Stimulated activated CD8-positive, alpha-beta memory T cell treated with anti-CD3 and anti-CD28 coated beads, Interleukin-12 subunit alpha, Interleukin-12 subunit beta, amount 100 ng/mL, for 4 hours (primary cell): ENCODE measurements at places on chromosomes 1 and 21.

- DNase-seq = no peak
Measured at GRCh38 chr1:208559597-208560329, 315.6 kb upstream of the PLXNA2 start.

DNA sequence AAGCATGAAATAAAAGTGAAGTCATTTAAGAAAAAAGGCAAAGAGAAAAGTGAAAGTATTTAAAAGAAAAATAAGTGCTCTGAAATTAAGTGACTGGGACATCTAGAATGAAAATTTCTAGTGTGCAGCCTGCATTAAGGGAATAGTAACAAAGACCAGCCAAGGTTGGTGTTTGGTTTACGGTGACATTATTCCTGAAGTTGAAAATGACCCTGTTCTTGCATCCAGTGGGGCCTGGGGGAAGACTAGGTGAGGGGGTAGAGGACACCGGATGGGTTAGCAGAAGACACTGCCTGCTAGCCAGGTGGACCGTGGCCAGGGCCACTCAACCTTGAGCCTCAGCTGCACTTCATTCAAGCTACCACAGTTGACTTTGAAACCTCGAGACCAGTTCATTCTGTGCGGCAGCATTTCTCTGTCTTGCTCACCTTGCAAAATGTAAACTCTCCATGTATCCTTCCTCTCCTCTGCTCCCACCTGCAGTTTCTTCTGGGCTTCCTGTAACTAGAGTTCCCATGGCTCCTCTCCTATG is 14.3 kb upstream of the KCNK1 start:
- DNase-seq = no peak

GRCh38 chr1:12244585-12244984 is 14.8 kb downstream of the VPS13D start:
- DNase-seq = no peak

- DNase-seq = no peak
Measured at GRCh38 chr1:104921525-104921924, 1171.8 kb downstream of the AMY1C start.

DNA sequence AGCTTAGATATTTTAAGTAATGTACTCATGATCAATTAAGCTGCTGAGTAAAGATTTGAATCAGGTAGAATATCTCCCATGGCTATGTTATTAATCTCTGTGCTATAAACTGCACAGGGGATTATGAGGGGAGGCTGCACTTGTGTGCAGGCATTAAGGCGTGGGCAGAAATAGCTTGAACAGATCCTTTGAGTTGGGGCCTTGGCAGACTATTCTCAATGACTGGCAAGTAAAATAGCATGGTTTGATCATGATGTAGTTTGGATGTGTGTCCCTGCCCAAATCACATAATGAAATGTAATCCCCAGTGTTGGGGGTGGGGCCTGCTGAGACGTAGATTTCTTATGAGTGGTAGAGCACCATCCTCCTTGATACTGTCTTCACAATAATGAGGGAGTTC is 220.3 kb downstream of the PLPP3 start:
- DNase-seq = no peak

- no peak for DNase-seq
Measured at GRCh38 chr1:182556279-182556678, 32.8 kb downstream of the RNASEL start.

- no peak for DNase-seq
Measured at GRCh38 chr1:60118085-60118484, 44.5 kb upstream of the C1orf87 start.

DNA sequence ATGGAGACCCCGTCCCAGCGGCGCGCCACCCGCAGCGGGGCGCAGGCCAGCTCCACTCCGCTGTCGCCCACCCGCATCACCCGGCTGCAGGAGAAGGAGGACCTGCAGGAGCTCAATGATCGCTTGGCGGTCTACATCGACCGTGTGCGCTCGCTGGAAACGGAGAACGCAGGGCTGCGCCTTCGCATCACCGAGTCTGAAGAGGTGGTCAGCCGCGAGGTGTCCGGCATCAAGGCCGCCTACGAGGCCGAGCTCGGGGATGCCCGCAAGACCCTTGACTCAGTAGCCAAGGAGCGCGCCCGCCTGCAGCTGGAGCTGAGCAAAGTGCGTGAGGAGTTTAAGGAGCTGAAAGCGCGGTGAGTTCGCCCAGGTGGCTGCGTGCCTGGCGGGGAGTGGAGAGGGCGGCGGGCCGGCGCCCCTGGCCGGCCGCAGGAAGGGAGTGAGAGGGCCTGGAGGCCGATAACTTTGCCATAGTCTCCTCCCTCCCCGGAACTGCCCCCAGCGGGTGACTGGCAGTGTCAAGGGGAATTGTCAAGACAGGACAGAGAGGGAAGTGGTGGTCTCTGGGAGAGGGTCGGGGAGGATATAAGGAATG is 505 bp downstream of the LMNA start:
- no peak for DNase-seq

- DNase-seq = no peak
Measured at GRCh38 chr1:99660496-99660895, 14.6 kb downstream of the PALMD start.

DNA sequence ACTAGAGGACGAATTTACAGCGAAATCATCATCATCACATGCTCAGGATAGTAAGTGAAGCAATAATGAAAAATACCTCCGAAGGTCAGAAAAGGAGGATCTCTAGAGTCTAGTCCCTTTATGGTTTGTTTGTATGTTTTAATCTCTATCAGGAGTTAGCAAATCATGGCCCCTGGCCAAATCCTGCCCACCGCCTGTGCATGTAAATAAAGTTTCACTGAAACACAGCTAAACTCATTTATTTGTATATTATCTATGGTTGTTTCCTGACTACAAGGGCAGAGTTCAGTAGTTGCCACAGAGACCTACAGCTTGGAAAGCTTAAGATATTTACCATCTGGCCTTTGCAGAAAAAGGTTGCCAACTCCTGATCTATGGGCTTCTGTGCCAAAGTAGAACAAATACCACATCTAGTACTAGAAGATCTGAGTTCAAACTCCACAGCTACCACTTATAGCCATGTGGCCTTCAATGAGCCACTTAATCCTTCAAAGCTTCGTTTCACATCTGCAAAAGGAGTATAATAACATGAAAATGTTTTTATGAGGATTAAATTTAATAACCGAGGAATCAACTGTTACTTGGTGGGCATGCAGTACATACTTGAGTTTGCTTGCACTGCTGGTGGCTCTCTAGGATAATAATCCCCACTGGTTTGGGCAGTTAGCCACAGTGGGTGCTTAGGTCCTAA is 94.0 kb upstream of the KIF26B start:
- DNase-seq = no peak

GRCh38 chr1:176785056-176785455 is 322.1 kb downstream of the PAPPA2 start:
- no peak for DNase-seq

DNA sequence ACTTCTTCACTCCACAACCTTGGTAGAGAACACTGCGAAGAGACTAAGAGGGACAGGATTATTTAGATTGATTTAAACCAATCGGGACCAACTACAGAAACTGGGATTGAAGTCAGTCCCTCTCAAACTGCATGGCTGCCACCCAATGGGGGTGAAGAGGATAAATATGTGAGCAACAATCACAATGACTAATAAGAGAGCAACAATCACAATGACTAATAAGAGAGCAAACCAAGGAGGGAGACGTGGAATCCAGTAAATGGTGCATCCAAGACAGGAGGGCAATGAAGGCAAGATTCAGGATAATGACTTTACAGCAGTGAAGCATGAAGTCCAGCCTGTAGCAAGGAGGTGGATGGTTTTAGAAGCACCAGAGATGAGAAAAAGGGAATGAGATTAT is 322.8 kb downstream of the TTLL7 start:
- DNase-seq = no peak

DNA sequence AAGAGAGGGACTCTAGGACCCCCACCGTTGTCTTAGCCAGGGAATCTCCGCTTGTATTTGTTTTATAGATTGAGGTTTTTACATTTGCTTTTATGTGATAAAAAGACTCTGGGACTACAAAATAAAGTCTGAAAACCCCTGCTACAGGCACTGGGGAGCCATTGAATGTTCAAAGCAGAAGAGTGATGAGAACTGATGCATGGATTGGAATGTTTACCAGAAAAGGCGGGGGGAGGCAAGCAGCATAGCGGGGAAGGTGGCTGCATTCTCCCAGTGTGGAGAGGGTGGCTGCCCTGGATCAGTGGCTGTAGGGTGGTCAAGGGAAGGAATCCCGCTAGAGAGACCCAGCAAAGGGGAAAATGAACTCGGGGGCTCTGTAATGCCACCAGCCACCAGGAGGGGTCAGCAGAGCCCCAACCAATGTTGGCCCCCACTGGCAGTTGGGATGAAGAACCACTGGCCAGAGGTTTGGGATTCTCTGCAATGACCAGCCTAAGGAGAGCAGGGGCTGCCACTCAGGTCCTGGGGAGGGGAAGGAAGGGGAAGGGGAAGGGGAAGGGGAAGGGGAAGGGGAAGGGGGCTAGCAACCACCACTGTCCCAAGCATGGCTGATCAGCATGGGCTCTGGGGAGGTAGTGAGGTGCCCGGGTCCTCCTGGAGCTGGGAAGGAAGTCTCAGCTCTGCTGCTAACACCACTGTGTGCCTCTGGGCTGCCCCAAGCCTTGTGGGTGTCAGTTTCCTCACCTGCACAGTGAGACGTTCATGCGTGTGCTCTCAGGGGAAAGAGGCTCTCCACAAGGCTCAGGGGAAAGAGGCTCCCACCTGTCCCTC is 19.2 kb upstream of the PEF1 start:
- DNase-seq = peak; percentile 21

GRCh38 chr1:15430787-15431570 is 7.3 kb upstream of the CTRC start:
- DNase-seq = peak; percentile 56

GRCh38 chr1:60262701-60263100 is 189.1 kb upstream of the C1orf87 start:
- DNase-seq = no peak

DNA sequence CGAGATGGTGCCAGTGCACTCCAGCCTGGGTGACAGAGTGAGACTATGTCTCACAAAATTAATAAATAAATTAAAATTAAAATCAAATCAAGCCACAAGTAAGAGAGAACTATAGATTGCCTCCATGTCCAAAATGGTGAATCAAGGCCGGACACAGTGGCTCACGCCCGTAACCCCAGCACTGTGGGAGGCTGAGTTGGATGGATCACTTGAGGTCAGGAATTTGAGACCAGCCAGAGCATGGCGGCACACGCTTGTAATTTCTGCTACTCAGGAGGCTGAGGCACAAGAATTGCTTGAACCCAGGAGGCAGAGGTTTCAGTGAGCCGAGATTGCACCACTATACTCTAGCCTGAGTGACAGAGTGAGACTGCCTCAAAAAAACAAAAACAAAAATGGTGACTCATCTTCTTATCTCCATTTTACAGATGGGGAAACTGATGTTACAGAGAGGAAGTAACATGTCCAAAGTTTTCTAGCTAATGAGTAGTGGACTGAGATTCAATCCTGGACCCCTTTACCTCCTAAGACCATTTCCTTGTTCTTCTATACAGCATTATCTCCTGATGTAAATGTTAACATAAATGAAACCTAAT is 99.0 kb upstream of the HNRNPU start:
- DNase-seq = no peak

GRCh38 chr1:20142001-20142710 is 3.0 kb downstream of the PLA2G2F start:
- no peak for DNase-seq

GRCh38 chr1:12556368-12556930 is 61.6 kb downstream of the DHRS3 start:
- no peak for DNase-seq

- no peak for DNase-seq
Measured at GRCh38 chr21:40257342-40257741, 390.1 kb downstream of the PCP4 start.

GRCh38 chr21:37746849-37747248 is 169.4 kb downstream of the KCNJ6 start:
- no peak for DNase-seq

GRCh38 chr1:228511546-228512445 is 24.6 kb downstream of the RNF187 start:
- DNase-seq = no peak

GRCh38 chr1:108534759-108535158 is 25.1 kb upstream of the EEIG2 start:
- DNase-seq = no peak

- DNase-seq = no peak
Measured at GRCh38 chr1:53725238-53725689, 13.7 kb downstream of the GLIS1 start.

DNA sequence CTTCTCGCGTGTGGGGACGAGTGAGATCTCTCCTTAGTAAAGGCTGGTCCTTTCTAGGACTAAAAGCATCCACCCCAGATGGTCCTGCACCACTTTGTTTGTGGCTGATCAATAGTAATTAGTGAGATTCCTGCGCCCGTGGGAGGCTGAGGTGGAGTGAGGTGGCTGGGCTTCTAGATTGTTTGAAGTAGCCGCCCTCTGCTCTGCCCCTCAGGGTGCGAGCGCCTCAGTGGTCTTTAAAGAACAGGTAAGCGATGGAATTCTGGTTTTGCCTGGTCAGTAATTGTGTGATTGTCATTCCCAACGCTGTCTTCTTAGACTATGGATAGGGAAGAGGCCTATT is 20.7 kb downstream of the PEX14 start:
- no peak for DNase-seq

GRCh38 chr1:110083866-110084226 is 13.4 kb upstream of the ALX3 start:
- no peak for DNase-seq

DNA sequence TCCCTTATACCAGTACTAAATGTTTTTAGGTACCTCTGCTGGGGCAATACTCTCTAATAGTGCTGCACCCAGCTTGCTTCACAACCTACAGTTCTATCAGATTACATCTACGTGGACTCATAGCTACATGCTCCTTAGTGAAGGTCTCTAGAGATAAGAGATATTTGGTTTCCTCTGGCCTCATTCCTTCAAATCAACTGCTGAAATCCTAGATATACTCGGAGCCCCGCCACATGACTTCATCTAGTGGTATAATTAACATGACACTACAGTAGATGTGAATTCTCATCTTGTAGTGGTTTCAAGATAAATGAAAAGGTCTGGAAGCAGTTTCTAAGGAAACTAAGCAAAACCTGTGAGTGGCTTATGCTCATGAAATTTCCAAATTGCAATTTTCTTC is 115.4 kb downstream of the SMYD2 start:
- no peak for DNase-seq

- DNase-seq = no peak
Measured at GRCh38 chr1:68571454-68572235, 74.8 kb upstream of the DEPDC1 start.
